ENCODE measurements at places on chromosomes 11 and 22.
A peak's percentile ranks its signal among the peaks of the same experiment; 100 is the strongest.

GRCh38 chr22:40387746-40388145 lies 17.4 kb downstream of the SGSM3 start:
- no peak for DNase-seq

DNA sequence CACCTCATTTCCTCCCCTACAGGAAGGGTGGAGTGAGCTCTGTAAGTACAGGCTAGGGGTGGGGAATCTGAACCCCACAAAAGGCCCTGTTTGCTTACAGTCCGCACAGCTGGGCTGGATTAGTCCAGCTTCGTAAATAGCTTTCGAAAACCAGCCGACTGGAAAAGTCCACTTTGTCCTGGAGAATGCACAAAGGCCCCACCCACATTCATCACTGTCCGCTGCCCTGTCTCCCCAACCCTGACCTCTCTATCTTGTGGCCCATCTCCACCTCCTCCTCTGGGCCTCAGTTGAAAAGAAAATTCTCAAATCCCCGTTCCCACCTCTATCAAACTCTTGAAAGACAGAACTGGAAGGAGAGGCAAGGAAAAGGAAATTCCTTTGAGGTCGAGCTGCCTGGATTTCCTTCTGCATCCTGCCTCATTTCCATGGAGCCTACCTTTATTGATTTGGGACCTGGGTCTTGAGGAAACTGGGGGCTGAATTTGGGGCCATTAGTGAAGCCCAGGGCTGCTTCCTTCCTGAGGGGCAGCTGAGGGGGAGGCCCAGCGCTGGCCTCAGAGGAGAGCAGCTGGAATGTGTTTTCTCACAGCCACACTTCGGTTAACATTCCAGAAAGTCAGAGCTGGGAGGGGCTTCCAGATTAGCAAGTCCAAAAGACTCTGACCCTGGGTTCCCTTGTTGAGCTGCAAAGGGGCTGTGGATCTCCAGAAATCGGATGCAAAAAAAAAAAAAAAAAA lies 147.6 kb downstream of the FBXO7 start:
- DNase-seq, result peak; percentile 61

DNA sequence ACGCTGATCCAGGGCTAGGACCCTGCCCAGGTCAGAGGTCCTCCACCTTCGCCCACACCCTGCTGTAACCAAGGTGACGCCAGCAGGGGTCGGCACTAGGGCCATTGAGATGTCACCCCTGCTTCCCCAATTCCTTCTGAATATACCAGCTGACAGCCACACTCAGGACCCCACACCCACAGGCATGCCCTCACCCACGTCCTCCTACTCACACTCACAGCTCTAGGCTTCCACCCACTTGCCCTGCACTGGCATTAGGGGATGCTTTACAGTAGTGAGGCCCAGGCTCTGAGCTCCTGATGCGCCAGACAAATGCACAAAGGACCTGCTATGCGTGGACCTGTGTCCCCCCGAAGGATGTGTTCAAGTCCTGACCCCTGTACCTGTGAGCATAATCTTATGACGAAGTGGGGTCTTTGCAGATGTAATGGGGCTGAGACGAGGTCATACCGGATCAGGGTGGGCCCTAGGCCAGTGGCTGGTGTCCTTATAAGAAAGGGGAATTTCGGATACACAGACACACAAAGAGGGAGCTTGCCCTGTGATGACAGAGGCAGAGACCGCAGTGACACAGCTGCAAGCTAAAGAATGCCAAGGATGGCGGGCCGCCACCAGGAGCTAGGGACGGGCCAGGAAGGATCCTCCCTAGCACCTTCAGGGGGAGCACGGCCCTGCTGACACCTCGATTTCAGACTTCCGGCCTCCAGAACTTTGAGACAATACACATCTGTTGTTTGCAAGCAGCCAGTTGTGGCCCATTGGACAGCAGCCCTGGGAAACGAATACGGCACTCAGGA lies 11.2 kb downstream of the WNT11 start:
- DNase-seq, result no peak

GRCh38 chr11:30585892-30586250 lies 282 bp downstream of the MPPED2 start:
- DNase-seq, result no peak

GRCh38 chr11:113184498-113184897 lies 129.9 kb upstream of the TTC12 start:
- DNase-seq, result peak; percentile 86

DNA sequence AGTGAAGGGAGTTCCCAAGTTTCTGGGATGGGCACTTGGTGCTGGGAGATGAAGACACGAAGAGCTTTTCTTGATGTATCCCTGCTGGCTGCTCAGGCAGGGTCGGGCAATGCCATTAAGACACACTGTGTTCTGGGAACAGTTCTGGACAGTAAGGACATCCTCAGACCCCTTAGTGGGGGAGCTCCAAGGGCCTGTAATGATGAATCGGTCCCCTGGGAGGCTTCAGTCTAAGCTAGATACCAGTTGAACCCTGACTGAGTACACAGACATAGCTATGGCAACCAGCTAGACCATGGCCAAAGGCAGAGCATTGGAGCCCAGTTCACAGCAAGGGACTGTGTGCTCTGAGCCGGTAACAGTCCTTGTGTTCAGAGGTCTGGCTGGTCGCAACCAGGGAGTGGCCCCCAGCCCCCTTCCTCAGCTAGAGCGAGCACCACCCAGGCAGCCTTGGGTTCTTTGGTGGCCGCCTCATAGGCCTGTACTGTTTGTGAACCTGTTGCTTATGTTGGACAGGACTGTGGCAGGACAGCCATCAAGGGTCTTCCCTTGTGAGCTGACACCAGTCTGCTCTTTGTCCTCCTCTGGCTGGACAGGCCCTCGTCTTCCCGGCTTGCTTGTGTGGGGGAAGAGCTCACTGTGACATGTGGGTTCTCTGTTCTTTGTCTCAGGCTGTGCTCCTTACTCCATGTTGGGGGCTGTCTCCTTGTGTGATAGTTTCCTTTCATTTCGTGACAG lies 25.0 kb downstream of the MED15 start:
- no peak for DNase-seq

- DNase-seq, result no peak
Observed at GRCh38 chr11:55956521-55956920, 13.2 kb downstream of the OR10AG1 start.

- peak; percentile 39 for DNase-seq
Observed at GRCh38 chr22:35915477-35916013, 113.1 kb downstream of the RBFOX2 start.

- no peak for DNase-seq
Observed at GRCh38 chr11:68296344-68297051, 15.9 kb upstream of the LRP5 start.

- peak; percentile 68 for DNase-seq
Observed at GRCh38 chr11:34243600-34244464, 114.0 kb downstream of the ABTB2 start.

Data from astrocyte of the spinal cord (primary cell).